Stimulated activated CD8-positive, alpha-beta memory T cell treated with anti-CD3 and anti-CD28 coated beads, Interleukin-7, amount 100 ng/mL, for 48 hours (primary cell): ENCODE measurements at places on chromosomes 7 and 10.

GRCh38 chr10:62554632-62555199 is 180.5 kb downstream of the ZNF365 start:
- no peak for DNase-seq

DNA sequence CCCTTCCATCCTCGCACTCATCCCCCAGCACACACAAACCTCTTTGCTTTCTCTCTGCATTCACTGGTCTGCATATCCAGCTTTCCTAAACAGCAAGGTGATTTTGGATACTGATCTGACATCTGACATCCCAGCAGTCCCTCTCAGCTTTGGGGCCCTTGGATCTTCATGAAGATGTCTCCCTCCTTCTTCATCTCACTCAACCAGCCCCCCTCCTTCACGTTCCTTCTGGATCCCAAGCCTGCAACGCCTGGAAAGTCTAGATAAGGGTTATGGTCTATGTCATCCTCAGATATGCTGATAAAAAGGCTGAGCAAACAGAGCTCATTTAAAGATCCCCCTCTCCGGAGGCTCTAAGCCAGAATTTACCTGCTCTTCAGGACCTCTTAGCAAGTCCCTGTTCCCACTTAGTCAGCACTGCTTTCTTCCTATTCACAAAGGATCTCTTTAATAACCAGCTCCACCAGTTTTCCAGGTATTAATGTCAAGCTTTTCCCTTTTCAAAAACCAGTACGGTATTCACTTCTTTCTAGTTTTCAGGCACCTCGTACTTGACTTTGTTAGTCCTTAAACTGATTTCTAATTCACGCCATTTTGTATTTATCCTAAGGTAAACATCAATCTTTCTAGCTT is 38.9 kb downstream of the CREB3L2 start:
- DNase-seq: no peak

- DNase-seq: no peak
Observed at GRCh38 chr7:116955801-116956476, 2.6 kb downstream of the ST7 start.

GRCh38 chr10:42836771-42837468 is 54.3 kb downstream of the BMS1 start:
- DNase-seq: no peak

- DNase-seq: no peak
Observed at GRCh38 chr10:43287056-43288007, 20.5 kb upstream of the RASGEF1A start.

DNA sequence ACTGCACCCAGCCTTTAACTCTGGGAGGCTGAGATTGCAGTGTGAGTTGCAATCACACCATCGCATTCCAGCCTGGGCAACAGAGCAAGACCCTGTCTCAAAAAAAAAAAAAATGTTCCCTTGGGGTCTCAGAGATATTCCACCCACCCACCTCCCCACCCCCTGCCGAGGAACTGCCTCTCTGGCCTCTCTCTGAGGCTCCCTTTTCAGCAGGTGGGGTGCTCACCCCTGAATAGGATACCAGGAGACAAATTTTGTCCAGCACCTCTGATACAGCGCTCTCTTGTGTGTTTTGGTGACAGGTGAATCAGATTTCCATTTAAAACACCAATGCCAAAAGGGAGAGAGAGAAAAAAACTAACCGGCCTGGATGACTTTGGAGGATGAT is 92.6 kb upstream of the KIF5B start:
- no peak for DNase-seq

DNA sequence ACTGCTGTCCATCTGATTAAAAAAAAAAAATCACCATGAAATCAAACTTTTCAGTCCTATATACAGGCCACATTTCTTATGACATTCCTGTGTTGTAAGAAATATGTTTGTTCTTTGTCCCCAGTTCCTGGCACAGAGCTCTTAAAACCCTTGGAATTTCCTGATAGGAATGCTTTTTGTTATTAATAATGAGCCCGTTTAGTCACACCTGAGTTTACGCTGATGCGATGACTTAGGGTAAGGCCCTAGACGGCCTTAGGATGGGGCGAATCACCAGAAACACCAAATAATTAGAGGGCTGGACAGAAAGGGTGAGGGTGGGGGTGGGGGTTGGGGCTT is 17.5 kb downstream of the TSPAN15 start:
- DNase-seq: no peak

GRCh38 chr10:103481974-103482531 is 3.0 kb upstream of the CALHM3 start:
- no peak for DNase-seq

DNA sequence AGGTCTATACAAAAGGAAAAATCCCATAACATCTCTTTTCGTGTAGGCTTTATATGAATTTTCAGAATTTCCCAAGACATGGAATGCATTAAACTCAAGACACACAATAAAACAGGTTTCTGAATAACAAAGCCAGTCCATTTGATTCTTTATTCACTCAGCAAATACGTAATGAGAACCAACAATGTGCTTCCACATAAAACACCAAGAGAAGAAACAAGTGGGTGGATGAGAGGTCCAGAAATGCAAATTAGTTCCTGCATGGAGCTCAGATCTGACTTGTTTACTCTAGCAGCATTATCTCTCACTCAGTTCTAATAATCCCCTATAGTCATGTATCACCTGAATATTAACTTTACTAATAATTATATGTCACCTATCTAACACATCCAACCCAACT is 249.5 kb downstream of the LRRTM3 start:
- no peak for DNase-seq

GRCh38 chr10:79479283-79479909 is 32.9 kb upstream of the EIF5AL1 start:
- no peak for DNase-seq

- no peak for DNase-seq
Observed at GRCh38 chr7:45220846-45221618, 63.4 kb downstream of the RAMP3 start.

- DNase-seq: no peak
Observed at GRCh38 chr7:80847027-80847426, 71.8 kb downstream of the SEMA3C start.

GRCh38 chr10:72948762-72949161 is 5.8 kb downstream of the PLA2G12B start:
- no peak for DNase-seq

- no peak for DNase-seq
Observed at GRCh38 chr10:47079204-47079580, 168.0 kb downstream of the PTPN20 start.

DNA sequence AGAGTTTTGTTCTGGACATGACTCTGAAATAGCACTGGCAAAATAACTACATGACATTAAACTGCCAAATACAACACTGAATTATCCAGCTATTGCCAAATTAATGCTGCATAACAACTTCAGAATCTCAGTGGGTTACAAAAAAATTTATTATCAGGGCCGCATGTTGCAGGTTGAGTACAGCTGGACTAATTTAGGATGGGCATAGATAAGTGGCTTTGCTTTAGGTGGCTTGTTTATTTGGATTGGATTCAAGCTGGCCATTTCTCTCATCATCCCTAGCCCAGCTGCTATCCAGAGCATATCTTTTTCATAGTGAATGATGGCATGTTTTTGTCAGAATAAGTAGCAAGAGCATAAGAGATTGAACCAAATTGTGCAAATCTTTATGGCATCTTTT is 1277.1 kb downstream of the REEP3 start:
- no peak for DNase-seq

DNA sequence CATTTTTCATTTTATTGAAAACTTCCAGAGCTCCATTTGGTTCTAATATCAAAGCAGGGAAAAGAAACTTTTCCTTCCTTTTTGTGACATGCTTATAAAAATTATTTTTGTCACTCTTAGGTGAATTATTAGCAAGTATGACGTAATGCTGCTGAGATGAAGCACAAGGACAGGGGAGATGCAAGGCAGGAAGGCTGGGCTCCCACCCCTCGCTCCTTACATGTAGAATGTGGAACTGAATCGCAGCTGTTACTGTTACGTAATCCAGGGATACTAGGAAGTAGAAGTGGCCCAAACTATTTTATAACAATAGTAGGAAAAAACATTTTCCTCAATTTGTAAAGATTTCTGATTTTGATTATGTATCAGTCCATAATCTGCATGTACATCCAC is 17.1 kb upstream of the GTPBP4 start:
- no peak for DNase-seq

GRCh38 chr10:847868-848267 is 83.6 kb downstream of the LARP4B start:
- DNase-seq: no peak

DNA sequence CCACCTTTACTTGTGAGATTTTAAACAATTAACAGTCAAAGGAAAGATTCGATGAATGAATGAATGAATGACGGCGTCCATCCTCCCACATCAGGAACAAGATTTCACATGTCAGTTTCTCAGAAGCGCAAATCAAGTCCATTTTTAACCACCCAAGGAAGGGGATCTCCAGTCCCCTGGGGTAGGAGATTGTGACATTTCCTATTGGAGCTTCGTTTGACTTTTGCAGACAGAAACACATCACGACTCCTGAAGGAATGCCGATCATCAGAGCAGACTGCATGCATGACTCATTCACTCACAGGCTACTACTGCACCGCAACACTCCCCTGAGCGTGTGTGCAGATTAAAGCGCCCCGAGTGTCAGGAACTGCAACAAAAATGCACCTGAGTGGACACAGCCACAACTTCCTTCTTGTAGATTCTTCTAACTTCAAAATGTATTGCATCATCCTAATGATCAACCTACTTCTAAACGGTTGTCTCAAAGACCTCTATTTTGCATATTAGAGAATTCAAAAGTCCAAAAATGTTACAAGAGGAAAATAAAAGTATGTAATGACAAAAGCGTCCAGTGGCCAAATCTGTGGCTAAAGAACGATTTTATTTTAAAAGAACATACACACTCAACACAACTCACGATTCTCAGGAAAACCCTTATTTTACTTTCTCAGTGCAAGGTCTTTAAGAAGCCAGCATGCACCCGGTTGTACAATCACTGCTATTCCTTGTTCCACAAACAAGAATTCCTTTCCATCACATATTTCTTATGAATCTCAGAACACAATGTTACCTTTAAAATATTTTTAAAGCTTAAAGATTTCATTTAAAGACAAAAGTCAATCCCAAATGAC is 172.6 kb downstream of the FAM107B start:
- DNase-seq: no peak

DNA sequence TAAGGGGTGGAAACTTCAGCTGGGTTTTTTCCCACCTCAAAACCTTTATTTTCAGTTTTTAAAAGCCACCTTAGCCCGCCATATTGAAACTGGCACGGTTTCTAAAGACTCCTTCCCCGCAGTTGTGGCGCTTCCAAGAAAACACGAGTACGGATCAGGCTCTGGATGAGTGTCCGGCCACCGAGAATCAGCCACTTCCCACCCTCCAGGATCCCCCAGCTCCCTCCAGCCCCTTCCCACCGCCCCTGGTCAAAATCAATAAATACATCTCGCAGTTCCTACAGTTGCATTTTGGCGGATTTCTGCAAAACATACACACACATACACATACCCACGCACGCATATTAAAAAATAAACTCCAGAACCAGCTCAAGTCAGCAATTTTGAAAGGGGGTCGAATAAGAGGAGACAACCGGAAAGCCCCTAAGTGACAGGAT is 1.1 kb downstream of the SFMBT2 start:
- DNase-seq: no peak
